ACHN (cell line): ENCODE measurements at places on chromosomes 5 and 9.

DNA sequence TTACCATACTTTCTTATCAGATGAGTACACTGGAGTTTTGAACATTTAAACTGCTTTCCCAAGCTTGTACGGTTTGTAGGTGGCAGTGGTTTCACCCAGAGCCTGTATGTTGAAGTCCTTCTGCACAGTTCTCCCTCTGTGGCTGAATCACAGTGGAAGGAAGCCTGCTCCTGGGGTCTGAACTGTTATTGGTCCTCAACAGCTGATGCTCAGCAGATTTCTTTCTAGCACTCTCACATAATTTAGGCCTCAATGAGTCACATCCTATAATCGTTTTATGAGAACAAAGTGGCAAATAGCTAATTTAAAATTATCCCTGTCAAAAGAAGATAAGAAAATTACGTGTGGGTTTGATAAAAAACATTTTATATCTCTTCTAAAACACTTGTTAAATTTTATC lies 229.7 kb downstream of the TLE4 start:
- DNase-seq: no peak

GRCh38 chr9:113650207-113651131 lies 186.9 kb downstream of the RGS3 start:
- DNase-seq: peak; percentile 73

GRCh38 chr5:102283102-102283797 lies 12.8 kb downstream of the SLCO4C1 start:
- DNase-seq: no peak

DNA sequence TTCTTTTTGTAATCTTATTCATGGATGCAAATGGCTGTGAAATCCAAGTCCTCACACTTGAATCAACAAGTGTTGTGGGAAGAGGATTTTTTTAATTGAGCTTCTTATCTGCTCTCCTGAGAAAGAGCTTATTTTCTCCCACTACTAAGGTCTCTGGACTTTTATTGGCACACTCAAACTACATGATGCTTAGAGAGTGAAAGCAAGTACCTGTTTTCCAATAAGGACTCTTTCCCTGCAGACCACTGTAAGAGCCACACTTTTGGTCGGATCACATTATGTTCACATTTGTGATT lies 546.4 kb upstream of the ARRDC3 start:
- DNase-seq: no peak
